ENCODE measurements at places on chromosomes 12 and 14.

DNA sequence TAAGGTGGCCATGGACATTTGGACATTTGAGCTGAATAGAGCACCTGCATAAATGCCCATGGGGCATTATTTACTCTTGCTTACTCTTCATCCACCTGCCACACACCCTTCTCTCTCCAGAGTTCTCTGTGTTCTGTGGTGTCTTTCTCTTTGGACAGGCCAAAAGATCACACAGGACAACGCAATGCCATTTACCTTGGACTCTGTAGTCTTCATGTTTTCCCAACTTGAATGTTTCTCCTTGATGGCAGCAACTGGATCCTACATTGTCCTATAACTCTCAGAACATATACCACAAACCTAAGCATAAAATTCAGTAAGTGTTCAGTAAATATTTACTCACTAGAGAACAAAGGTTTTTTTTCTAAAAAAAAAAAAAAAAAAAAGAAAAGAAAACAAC lies 41.7 kb upstream of the PTHLH start:
- DNase-seq: no peak

DNA sequence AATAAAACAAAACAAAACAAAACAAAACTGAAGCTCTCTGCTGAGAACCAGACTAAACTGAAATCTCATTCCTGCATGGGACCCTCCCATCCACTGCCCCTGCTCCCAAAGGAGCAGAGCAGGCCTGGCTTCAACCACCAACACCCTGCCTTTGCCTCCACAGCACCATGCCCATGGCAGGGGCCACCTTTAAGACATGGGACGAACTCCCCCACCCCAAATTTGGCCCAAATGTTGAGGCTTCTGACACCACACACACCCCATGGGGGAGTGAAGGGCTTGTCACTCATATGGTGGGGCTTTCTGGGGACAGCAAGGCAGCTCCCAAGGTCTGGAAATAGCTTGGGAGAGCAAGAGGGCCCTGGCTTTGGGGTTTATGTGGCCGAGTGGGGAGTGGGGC lies 177.2 kb downstream of the KIF26A start:
- DNase-seq: no peak

DNA sequence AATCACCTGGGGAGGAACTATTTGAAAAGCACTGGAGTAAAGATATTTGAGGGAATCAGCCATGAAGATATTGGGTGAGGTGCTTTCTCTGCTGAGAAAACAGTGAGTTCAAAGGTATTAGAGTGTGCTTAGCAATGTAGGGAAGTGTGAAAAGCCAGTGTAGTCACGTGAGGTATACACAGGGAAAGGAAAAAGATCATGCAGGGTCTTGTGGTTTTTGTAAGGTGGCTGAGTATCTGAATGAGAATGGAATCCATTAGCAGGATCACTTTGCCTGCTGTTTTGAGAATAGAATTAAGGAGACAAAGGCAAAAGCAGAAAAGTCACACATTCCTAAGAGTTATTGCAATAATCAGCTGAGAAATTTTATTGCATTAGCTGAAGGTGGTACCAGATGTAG lies 193.0 kb downstream of the PIK3C2G start:
- DNase-seq: no peak

- DNase-seq: peak; percentile 14
Observed at GRCh38 chr12:107912421-107913004, 138.0 kb downstream of the ASCL4 start.

DNA sequence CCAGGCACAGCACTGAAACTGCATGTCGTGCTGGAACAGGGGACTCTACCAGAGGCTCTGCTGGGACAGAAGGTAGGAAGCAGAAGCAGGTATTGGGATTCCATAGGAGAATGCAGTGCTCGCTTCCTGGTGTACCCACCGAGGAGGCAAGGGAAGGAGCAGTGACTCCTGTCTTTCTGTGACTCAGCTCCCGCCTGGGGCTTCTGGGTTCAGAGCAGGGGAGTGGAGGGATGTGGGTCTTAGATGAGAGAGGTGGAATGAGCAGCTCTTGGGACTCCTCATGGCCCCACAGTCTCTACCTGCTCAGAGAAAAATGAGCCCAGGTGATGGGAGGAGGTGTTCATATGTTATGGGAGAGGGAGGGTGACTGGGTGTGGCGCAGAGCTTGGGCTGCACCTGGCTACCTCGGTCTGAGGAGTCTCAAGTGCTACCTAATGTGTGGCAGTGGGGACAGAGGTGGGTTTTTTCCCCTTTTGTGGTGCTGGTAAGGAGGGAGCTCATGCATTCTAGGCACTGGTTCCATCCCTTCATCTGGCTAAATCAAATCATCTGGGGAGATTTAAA lies 26.3 kb downstream of the WNT5B start:
- DNase-seq: no peak

- no peak for DNase-seq
Observed at GRCh38 chr14:24051176-24051788, 527 bp upstream of the CARMIL3 start.

DNA sequence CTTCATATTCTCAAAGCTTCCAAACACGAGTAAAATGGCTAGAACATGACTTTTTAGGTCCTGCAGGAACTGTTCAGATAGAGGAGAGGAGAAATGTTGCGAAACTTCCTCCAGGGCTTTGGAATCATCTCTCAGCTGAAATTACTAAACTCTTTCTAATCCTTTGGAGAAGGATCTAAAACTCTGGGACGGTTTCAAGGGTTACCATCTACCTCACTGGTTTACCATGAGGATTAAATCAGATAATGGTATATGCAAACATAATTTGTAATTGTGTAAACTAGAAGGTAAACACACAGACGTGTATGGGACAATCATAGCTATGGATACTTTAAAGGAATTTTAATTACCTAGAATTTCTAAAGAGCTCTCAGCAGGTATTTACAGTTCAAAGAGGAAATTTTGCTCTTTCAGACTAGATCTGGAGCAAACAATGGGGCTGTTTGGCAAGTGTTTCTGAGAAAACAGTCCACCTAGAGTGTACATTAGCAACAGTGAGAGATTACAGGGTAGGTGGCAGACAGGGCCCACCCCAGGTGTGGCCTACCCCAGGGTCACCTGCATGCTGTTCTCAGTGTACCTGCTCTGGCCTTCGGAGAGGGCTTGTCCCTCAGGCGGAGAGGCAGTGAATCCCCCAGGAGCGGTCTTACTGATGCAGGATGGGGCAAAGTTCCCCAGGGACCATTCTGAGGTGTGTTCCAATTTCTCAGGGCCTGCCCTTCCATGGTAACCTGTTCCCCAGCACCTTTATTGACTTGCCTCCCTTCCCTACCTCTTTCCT lies 124.7 kb upstream of the MAX start:
- no peak for DNase-seq

DNA sequence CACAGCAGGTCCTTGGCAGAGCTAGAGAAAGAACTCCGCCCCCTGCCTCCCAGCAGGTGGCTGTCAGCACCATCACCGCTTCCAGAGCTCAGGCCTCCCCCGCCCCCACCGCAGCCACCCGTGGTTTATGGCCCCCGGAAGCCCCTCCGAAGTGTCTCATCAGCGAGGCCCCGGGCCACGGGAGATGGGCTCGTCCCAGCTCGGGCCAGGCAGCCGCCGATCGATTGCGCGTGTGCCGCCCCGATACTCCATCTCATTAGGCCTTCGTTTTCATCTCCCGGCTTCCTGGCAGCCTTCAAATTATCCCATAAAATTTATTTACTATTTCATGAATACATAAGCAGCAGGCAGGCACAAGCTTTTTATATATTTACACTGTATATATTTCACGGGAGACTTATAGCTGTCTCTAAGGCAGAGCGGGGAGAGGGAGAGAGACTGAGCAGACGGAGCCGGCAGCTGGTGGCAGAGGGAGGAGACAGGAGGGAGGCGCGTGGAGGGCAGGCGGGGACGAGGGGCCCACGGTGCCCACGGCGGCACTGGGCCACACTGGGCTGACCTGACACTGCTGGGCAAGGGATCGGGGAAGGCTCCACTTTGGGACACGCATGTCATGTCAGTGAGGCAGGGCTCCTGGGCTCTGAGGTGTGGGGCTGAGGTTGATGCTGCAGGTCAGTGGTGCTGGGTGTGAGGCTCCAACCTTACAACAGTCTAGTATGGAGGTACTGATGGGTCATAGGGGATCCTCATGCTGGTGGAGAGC lies 241.2 kb downstream of the RBM19 start:
- no peak for DNase-seq

GRCh38 chr12:79766705-79767464 lies 76.1 kb upstream of the PAWR start:
- DNase-seq: no peak

- DNase-seq: no peak
Observed at GRCh38 chr14:89331398-89331797, 85.6 kb downstream of the FOXN3 start.

DNA sequence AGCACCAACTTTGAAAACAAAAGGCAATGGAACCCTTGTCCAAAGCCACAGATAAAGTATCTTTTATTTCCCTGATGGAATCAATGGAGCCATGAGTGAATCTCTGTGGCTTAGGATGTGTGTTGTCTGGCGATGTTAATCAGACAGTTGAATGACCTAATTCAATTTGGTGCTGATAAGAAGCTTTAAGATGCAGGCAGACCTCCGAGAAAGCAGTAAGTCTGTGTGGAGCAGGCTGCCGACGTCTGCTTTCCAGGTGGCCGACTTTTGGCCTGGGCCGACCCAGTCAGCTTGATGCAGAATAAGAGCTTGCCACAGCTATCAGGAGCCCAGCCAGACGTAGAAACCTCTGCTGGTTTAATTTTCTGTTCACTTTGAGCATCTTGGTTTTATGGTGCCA lies 21.1 kb upstream of the TMEM132C start:
- DNase-seq: no peak

- no peak for DNase-seq
Observed at GRCh38 chr14:71137536-71138447, 230.5 kb downstream of the PCNX1 start.

DNA sequence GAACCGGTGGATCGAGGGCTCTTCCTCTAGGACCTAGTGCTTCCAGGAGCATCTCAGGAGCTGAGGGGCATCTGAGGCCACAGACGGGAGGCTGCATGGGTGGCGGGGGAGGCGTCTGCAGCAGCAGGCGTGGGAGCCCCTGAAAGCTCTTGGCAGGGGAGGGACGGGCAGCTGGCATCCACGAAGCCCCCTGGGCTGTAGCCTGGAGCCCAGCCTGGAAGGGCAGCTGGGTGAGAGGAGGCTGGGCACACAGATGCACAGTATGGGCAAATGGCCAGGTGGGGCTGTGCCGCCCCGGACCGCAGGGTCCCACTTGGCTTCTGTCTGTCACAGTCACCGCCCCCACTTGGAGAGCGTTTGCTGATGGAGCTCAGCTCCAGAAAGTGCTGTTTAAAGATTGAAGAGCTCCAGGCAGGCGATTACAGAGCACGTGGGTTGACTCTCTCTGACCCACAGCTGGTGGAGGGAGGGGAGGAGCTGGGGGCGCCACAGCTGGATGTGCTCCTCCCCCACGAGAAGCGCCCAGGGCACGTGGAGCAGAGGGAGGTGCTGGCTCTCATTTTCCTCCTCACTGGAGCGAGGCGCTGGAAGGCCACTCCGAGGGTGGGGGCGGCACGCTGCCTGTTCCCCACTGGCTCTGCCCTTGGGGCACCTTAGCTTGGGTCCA lies 155.0 kb upstream of the C14orf180 start:
- DNase-seq: no peak

DNA sequence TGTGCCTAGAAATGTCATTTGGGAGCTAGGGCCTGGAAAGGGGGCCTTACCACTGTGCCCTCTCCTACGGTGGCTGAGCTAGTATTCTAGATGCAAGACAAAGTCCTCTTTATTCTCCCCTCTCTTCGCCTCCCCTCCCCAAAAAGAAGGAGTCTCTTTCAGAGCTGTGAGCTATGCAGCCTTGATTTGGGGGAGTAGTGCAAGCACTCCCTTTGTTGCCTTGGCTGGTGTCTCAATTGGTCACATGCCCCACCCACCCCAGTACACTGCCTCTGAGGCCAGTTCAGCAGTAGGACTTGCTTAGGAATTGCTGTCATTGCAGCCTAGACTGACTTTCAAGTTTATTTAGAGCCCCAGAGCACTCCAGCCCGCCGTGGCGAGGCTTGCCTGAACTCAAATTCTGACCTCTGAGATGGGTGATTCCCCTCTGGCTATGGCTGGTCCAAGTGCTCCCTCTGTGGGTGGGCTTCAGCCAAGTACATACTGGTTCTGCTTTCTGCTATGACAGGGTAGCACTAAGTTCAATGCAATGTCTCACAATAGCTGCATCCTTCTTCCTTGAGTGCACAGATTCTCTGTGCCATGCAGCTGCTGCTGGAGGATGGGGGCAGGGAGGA lies 37.0 kb upstream of the FBXO33 start:
- DNase-seq: no peak

GRCh38 chr14:92607702-92608429 lies 94.3 kb downstream of the RIN3 start:
- no peak for DNase-seq

DNA sequence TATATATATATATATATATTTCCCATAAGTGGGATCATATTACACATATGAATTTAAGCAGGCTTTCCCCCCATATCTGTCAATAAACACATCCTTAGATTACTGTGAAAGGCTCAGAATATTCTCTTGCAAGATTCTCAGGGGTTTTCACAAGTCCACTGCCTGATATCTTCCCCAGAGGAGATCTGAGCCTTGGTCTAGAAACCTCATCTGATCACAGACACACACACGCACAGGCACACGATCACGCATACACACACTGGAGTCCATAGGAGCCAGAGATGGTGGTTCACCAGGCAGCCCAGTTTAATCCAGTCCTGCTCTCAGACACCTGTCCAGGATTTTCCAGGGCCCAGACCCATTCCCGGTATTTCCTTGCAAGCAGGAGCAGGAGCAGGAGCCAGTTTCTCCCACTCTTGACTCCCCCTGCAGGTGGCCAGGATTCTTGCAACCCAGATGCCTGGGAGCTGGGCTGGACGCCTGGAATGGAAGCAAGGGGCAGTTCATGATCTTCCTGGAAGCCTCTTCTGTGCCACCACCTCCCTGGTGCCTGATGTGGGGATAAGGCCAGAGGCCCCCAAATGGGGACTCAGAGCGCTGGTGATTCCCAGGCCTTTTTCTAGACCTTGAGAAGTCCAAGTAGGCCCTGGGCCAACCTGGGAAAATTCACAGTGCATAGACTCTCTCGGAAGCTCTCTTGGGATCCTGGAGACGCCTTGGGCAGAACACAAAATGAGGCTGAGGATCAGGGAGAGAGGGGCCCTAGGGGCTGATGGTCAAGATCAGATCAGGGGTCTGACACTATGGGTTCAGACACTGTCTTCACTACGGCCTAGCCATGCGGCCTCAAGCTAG lies 16.5 kb upstream of the KRT78 start:
- DNase-seq: peak; percentile 42

DNA sequence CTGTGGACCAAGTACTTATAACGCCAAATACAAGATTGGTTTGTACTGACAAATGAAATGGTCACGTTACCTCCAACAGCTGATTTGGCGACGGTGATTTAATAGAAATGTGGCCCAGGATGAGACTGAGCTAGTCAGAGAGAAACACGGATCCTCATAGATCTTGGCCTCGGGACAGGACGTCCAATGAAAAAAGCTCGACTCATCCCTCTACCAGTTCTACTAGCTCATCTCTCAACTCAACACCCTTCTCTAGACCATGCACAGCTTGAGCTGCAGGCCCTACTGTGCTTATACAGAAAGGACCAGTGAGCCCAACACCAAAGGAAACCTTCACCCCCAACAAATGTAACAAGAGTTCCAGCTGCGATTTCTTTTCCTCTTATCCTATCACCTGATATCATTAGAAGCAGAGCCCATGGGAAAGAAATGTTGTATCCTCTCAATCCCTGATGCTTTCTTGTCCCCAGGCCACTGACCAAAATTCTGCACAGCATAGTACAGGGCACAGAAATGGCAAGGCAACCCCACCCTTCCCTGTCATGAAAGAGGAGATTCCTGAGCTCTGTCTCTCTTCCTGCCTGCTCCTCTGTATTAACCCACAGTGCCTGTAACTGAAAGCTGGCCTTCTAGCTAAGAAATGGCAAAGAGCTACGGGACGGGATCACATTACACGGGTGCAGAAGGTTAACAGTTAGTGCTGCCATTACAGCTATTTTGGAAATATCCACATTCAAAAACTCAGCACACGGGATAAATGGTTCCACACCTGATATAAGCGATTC lies 39.2 kb downstream of the DICER1 start:
- DNase-seq: no peak

All from hematopoietic multipotent progenitor cell (in vitro differentiated cells).